ENCODE measurements at places on chromosomes 2 and 18.

DNA sequence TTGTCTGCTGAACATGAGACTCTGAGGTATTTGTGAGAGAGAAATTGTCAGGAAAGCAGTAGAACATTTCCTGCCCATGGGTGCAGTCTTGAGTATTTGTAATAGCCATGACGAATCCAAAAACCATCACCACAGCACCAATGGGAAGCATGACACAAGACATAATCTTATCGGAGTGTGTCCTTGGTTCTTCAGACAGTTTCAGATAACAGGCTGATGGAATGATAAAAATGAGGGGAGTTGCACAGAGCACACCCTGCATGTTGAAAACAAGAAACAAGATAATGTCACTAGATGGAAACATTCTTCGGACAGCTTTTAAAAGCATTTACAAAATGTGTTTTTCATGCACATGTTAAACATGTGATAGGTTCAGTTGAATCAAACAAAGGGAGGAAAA, 56.9 kb downstream of the SLC38A11 start:
- DNase-seq, result no peak

- DNase-seq, result no peak
Measured at GRCh38 chr2:112150447-112150846, 12.3 kb downstream of the FBLN7 start.

DNA sequence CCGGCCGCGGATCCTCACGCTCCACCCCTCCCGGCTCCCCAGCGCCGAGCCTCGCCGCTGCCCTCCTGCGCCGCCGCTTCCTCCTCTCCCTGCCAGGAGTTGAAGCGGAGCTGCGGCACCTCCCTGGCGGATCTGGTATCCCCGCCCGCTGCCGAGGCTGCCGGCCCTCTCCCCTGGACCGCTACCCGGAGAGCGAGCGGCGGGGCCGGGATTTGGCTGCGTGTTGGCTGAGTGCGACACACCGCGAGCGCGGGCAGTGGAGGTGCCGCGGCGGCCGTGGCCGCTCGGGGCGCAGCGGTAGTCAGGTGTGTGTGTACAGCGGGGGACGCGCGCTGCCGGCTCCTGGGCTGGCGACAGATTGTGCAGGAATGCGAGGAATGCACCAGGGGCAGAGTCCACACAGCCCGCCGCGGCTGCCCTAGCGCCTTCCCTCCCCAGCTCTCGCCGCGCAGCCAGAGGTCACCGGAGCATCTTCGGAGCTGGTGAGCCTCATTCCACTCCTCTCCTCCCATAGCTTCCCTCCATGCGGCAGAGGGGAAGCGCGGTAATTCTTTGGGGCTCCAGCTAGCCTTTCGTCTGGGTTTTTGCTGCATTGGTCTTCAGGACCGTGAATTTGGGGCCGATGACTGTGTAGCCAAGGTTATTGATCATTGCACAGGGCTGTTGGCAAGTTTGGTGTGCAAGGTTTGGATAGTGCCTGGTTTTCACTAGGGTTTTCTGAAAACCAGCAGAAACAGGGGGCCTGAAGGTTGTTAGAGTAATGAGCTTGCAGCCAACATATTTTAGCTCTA, 1.3 kb downstream of the PKP4 start:
- peak; percentile 63 for DNase-seq

DNA sequence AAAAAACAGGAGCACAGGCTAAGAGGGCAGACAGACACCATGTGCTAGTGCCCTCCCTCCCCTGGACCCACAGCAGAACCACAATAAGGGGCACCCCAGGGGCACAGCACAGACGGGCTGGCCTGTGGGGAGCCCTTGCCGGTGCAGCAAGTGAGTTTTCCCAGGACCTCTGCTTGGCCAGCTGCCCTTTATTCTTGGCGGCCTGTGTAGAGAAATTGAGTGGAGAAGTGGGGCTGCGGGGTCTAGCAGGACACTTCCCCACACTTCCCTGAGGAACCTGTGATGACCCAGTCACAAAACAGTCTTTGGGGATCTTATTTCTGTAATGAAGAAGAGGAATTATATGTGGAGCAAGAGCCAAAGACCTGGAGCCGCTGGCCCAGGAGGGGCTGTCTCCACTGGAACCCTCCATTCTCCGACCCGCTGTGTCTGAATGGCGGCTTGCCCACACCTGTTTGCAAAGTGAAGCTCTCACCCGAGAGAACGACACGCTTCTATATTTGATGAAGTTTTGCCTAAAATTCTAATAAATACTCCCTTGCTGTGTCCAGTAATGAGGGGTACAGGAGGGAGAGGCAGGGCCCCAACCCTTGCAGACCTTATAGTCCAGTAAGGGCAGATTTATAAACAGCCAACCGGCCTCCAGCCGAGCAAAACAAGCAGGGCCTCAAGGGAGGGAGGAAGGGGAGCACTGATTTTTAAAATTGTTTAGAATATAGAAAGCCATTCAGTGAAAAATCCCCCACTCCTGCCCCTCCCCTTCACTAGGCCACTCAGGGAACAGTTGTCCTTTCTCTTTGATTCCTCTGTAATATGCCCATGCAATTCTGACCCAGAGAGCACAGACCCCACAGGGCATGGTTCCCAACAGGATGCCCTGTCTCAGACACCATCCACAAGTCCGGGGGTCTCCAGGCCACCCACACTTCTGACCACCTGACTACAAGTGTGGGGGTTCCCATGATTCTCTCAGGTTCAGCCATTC, 44.7 kb upstream of the SNED1 start:
- no peak for DNase-seq

- DNase-seq, result no peak
Measured at GRCh38 chr2:65161551-65162100, 31.7 kb upstream of the RAB1A start.

DNA sequence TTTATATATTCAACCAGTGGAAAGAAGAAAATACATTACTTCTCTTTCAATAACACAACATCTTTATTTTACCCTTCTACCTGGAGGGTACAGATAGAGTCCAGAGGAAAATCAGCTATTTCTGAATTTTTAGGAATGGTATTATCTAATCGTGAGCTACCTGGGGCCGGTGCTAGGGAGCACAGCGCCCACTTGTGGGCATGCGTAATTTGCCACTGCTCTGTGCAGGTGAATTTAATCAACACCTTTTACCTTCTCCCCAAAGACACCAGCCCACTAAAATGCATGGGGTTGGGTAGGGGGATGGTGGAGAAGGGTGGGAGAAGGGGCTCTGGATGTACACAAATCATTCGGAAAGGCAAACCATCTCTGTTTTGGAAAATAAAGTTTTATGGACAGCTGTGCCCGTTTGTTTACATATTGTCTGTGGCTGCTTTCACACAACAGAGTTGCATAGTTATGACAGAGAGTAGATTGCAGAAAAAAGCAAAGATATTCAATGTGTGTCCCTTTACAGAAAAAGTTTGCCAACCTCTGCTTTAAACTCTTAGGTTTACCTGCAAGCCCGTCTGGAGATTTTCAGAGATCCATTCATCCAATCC, 51.5 kb upstream of the DCC start:
- DNase-seq, result no peak

DNA sequence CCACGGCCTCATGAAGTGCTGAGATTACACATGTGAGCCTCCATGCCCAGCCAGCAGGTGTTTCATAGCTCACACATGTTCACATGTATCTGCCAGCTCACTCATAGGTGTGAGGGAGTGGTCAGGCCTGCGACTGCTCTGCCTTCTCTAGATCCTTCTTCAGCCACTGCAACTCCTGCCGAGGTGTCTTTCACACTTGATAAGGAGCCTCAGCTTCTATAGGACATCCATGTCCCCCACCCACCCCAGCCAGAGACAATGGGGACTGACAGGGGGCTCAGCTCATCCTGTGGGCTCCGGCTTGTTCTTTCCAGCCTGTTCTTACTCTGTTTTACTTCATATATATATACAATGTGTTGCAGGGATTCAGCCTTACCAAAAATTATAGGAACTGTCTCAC, 286.5 kb upstream of the MGAT5 start:
- DNase-seq, result no peak

DNA sequence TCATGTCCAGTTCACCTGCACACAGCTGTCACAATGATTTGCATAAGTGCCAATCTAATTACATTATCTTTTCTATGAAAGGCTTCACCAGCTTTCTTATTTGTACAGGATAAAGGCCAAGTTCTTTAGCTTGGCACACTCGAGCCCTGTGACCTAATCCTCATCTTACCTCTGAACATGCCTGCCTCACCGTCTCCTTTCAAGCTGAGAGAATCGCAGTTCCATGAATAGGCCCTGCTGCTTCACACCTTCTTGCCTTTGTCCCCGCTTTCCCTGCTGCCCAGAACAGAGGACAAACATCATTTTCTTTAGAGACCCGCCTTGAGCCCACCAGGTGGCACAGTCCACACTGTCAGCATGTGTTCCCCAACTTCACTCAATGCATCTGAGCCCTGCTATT, 1094.7 kb downstream of the BCL11A start:
- DNase-seq, result no peak

DNA sequence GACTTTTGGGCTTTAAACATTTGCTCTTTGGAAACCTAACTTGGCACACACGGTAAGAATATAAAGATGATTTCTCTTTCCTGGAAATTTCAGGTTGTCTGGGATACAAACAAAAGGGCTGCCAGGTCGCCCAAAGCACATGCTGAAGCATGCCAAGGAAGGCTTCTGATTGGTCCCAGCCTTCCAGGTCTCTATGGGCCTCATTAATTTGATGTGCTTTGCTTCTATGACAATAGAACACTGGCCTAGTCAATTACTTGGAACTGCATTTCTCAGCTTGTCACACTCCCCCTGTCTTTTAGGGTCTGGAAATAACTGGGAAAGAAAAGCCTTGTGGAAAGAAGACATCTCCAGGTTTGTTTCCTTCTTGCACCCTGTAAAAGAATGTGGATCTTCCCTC, 228.9 kb downstream of the ADCYAP1 start:
- no peak for DNase-seq

GRCh38 chr2:96267159-96267971, 1.3 kb downstream of the CIAO1 start:
- peak; percentile 46 for DNase-seq

GRCh38 chr18:44557616-44558151, 123.0 kb upstream of the SETBP1 start:
- DNase-seq, result no peak

DNA sequence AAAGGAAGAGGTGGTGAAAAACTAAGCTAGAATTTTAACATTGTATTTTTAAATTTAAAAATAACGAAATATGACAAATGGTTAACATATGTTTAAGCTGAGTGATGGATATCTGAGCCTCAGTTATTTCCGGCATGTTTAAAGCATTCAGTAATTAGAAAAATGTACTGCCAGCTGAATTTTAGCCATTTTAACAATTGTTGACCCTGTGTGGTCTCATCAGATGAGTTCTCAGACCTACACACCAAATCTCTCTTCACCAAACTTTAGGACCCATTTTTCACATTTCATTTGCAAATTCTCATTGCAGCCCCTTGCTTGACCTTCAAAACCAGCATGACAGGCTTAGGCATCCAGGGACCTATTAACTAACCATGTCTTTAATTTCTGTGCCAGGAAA, 91.5 kb upstream of the RGPD4 start:
- DNase-seq, result no peak

GRCh38 chr2:175205523-175205922, 24.0 kb upstream of the ATP5MC3 start:
- DNase-seq, result no peak

DNA sequence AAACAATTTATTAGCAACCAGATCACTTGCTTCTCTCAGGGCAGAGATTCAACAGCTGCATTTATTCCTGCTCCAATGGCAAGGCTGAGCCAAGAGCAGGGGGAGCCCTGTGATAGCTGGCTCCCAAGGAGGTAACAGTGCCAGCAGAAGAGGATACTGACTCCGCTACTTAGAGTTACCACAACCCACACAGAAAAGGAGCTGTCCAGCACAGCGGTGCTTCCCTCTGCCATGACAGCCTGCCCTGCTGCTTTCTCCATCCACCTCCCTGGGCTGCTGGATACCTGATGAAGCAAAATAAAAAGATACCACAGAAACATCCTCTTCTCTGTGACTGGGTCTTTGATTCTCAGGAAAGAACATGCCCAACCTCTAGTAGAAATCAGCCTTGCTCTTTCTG, 467.2 kb downstream of the LRRTM4 start:
- DNase-seq, result no peak

DNA sequence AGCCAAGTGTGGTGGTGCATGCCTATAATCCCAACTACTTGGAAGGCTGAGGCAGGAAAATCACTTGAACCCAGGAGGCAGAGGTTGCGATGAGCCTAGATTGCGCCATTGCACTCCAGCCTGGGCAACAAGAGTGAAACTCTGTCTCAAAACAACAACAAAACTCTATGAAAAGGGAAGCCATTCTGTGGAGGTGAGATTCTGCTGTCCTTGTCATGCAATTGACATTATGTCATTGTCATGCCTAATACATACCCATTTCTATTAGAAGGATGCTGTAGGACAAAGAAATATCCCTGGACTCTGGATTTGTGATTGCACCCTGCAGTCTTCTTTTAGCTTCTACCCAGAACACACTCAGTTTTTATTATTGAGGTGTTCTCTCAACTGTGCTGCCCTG, 8.6 kb downstream of the RASGRP3 start:
- DNase-seq, result no peak

DNA sequence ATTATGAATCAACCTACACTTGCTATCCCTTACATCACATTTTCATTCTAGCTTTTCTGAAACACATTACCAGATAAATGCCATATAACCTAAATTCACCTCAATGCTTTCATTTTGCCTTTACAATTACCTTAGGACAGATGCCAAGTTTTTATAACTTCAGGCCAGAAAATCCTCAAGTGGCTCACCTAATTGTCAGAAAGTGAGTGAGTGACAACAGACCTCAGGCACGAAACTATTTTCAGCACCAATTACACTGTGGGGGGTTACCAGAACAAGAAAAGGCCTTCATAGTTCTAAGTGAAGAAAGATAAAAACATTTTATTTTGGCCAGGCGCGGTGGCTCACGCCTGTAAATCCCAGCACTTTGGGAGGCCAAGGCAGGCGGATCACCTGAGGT, 52.3 kb upstream of the ST8SIA5 start:
- no peak for DNase-seq

- DNase-seq, result no peak
Measured at GRCh38 chr2:200649724-200650123, 63.9 kb downstream of the AOX1 start.

DNA sequence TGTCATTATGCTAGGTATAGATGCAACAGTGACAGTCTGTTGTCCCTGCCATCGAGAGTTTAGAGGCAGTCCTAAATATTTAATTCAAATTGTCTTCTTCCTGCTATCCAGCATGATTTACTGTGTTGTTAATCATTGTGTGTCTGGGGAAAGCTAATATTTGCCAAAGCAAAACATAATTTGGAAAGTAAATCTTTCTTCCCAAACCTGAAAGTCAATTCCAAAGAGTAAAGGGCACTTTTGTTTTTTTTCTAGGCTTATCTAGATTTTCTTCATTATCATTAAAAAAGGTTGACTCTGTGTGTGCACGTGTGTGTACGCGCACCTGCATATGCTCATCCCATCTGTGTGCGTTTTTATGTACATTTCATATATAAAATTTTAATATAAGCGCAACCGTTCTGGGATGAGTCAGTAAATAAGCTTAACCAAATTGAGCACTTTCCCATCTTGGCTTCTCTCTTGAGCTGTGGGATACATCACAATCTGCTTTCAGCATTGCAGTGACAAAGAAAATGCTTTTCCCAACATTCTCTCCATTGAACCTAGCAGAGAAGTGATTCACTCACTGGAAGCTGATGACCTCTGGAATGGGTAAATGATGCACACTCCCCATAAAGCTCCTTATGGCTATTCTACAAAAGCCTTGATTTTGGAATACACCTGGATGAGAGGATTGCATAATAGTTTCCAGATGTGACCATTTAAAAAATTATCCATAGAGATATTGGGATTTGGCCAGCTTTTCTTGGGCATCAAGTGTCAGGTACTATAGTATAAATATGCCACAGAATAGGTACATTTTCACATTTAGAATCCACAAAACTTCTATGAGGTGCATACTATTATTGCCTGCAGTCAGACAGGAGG, 488.4 kb downstream of the ADCYAP1 start:
- no peak for DNase-seq

GRCh38 chr2:135230150-135230549, 178.1 kb downstream of the RAB3GAP1 start:
- no peak for DNase-seq

Data from stimulated activated CD4-positive, alpha-beta T cell treated with anti-CD3 and anti-CD28 coated beads, Interleukin-4, amount 100 ng/mL, for 1 hour (primary cell).